ENCODE measurements at places on chromosomes 2 and 18. TPM values are rescaled to one million over a fixed set of nuclear protein-coding genes. Genes with fewer than 3 reads are reported as not detected.

Gene PDE1A
- 7.1 TPM for total RNA-seq

Gene CDK15
- 1.9 TPM for total RNA-seq

Gene EPB41L3
- 249 TPM for total RNA-seq

Gene AQP4
- total RNA-seq, result not detected

Gene BMP10
- not detected for total RNA-seq

Gene SF3B1
- total RNA-seq, result 206 TPM

Gene HNMT
- total RNA-seq, result 91.4 TPM

Gene MRPL19
- 53.1 TPM for total RNA-seq

Gene C2orf66
- total RNA-seq, result 0.26 TPM

Gene CGREF1
- total RNA-seq, result 11.0 TPM

Gene ATOH8
- total RNA-seq, result 69.4 TPM

Gene NETO1
- 4.3 TPM for total RNA-seq

Gene GPR39
- 1.3 TPM for total RNA-seq

Gene SKOR2
- total RNA-seq, result not detected

Gene PTH2R
- not detected for total RNA-seq

Gene MITD1
- 18.0 TPM for total RNA-seq

Gene KHK
- 4.7 TPM for total RNA-seq

Gene STPG4
- total RNA-seq, result not detected

Gene LYG1
- total RNA-seq, result 1.1 TPM

Gene DHRS9
- 2.8 TPM for total RNA-seq

Gene RAPGEF4
- 10.4 TPM for total RNA-seq

Gene ZAP70
- 1.3 TPM for total RNA-seq

Gene LYPD6B
- total RNA-seq, result not detected

Gene GALNT5
- total RNA-seq, result not detected

Gene MAPK4
- not detected for total RNA-seq

Gene SERPINB13
- total RNA-seq, result not detected

Gene LOXHD1
- 2.3 TPM for total RNA-seq

Gene NDC80
- total RNA-seq, result 0.29 TPM

Gene TRAK2
- 59.7 TPM for total RNA-seq

Gene KLHL30
- total RNA-seq, result 4.4 TPM

Gene DSG2
- total RNA-seq, result 32.9 TPM

Gene LDLRAD4
- total RNA-seq, result 39.6 TPM

Gene AFF3
- total RNA-seq, result 4.5 TPM

Gene OTOF
- 0.26 TPM for total RNA-seq

Gene CABYR
- total RNA-seq, result 3.1 TPM
